Activated CD4-positive, alpha-beta T cell treated with anti-CD3 and anti-CD28 coated beads, Interleukin-2, amount 10 ng/mL, durations not matched to agents 24 days and 14 days (primary cell): ENCODE measurements at places on chromosomes 2 and 18. TPM values are rescaled to one million over a fixed set of nuclear protein-coding genes. Genes with fewer than 3 reads are reported as not detected.

SLC9A4 gene
- 0.07 and 0.12 TPM in 2 replicates for total RNA-seq

DLX2 gene
- total RNA-seq: 0.26 TPM in 1 of 2 replicates, not detected in the other

DNA sequence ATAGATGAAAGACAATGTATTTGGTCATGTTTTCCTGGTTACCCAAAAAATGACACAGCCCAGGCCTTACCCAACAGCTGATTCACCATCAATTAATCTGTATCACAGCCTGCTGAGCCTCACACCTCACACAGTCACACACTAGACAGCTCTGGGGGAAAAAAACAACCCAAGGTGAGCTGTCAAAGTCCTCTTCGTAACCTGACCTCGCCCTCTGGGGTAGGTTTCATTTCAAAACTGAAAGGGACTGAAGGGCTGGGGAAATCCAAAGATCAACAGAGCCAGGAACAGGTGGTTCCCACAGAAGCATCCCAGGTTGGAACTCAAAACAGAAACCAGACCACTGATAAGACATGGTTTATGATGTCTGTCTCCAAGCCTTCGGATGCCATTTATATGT, 18.2 kb upstream of the PCBP1 start:
- H3K27me3 ChIP-seq: no peaks in the 10 kb centered on the region
- peaks cover 38% of the 10 kb centered on the region for H3K36me3 ChIP-seq
- H3K27ac ChIP-seq: peak overlapping the region; percentile 91
- DNase-seq: peak; percentile 94
- peak overlapping the region; percentile 47 for H3K4me3 ChIP-seq

DNA sequence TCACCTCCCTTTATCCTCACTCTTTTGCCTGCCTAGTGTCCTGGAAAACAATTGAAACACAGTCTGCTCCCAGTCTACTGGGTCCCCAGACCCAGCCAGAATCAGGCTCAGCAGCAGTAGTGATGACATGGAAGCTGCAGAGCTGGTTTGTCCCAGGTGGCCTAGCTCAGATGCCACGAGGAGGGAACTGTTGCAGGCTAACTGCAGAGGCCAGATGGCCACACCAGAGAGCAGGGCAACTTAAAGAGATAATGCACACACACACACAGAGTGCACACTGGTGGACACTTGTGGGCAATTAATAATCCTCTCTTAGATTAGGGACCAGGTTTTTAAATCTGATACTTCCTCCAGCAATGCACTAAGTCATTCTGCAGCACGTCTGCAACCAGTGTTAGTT, 42.4 kb downstream of the GYPC start:
- peaks cover 48% of the 10 kb centered on the region for H3K36me3 ChIP-seq
- no peaks in the 10 kb centered on the region for H3K27me3 ChIP-seq
- DNase-seq: no peak
- H3K4me3 ChIP-seq: no peak overlapping the region
- no peak overlapping the region for H3K27ac ChIP-seq
